ENCODE measurements at places on chromosomes 5 and 9.

- no peak for DNase-seq
Measured at GRCh38 chr5:36357391-36357975, 55.8 kb upstream of the RANBP3L start.

DNA sequence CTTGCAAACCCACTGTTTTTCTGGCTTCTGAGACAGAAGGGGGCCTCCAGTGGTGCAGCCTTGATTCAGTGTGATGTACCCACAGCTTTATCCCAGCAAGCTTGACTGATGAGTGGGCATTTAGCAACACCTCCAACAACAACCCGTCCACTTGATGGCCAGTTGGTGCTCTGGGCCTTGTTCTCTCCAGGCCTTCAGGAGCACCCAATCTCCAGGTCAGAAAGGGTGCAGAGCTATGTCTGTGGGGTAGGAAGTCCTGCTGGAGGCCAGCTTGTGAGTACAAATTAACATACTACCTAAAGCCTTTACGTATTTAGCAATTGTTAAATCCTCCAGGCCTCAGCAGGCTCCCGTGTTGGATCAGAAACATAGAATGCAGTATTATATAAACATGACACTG, 10.1 kb upstream of the TRIM52 start:
- DNase-seq, result no peak

DNA sequence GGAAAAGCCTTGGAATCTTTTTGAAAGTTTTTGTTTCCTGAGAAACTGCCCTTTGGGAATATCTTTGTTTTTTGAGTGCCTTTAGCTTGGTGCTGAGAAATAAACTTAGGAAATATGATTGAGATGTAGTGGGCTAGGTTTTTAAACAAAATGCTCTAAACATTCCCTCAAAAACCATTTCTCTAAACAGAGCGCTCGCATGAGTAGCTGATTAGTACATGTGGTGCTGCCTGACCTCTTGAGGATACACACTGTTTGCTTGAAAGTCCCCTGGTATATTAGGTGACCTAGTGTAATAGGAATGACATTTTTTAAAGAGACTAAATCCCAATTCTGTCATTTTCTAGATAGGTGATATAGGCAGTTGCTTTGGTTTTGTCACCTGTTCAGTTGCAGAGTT, 132.3 kb downstream of the ADAMTSL1 start:
- no peak for DNase-seq

GRCh38 chr5:110105692-110106091, 416.0 kb downstream of the MAN2A1 start:
- DNase-seq, result no peak

DNA sequence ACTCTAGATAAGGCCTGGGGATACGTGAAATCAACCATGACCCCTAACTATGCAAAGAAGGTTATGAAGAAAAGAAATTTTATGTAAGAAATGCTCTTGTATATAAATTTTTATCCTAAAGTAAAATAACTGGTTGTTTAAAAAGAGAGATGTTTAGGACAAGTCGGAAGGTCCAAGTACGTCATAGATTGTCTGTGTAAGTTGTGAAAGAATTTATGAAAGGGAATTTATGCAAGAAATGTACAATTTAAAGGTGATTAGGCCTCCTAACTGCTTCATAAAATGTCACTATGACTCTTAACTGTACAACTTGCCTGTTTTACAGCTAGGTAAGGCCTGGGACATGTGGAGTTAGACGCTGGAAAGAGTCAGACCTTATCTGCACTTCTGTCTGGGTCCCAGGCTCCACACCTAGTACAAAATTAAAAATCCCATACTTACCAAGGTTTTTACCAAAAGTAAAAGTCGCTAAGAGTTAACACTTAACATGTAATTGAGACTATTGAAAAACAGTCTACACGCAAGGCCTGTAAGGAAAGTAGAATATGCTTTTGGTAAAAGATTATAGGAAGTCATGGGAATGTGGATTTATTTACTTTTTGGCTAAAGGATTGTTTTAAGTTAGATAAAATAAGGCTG, 77.4 kb downstream of the KIAA0825 start:
- no peak for DNase-seq

GRCh38 chr9:112059145-112059965, 115.7 kb downstream of the SUSD1 start:
- no peak for DNase-seq

DNA sequence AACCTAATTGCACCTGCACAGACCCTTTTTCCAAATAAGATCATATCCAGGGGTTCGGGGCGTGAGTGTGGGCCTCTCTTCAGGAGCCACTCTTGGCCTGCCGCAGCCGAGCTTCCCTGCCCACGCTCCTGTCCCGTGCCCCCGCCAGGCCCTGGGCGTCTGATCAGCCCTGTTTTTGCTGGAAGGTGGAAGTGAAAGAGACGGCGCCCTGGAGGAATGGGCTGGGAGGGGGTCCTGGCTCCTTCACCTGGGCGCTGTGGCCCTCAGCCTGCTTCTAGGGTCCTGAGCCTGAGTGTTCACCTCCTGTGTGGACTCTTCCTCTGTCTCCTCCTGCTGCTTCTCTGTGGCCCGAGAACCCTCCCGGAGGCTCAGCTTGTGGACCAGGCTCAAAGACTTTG, 11.2 kb upstream of the COL5A1 start:
- peak; percentile 51 for DNase-seq

- no peak for DNase-seq
Measured at GRCh38 chr5:96337048-96337781, 95.8 kb downstream of the PCSK1 start.

- no peak for DNase-seq
Measured at GRCh38 chr9:84493284-84493947, 152.9 kb upstream of the SLC28A3 start.

DNA sequence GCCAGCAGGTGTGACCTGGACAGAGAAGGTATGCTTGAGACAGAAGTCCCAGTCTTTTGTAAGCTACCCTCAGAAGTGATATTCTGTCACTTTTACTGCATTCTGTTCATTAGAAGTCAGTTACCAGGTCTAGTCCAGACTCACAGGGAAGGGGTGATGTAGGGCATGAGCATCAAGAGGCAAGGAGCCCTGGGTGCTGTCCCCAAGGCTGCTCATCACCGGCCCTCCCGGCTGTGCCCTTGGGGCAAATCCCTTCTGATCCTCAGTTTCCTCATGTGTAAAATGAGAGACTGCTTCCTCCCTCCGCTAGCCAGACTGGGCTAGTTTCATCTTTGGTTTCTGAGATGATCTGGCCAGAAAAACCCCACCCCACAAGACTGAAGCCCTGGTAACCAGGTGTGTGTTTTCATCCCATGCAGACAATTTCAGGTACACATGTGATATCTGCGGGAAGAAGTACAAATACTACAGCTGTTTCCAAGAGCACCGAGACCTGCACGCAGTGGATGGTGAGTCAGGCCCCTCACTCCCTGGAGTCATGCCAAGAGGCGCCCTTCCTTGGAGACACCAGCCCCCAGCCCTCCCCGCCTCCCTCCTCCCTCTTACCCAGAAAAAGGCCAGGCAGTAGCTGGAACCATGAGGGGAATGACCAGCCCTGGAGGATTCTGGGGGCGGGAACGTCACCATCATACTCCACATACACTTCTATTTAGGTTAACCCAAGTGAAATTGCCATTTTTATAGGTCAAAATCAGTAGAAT, 71.0 kb downstream of the AMBP start:
- peak; percentile 40 for DNase-seq

- no peak for DNase-seq
Measured at GRCh38 chr5:10063997-10064396, 185.7 kb downstream of the ATPSCKMT start.

- DNase-seq, result no peak
Measured at GRCh38 chr5:1657161-1657741, 133.5 kb upstream of the LPCAT1 start.

GRCh38 chr5:111859533-111860270, 102.7 kb upstream of the NREP start:
- DNase-seq, result no peak

GRCh38 chr9:135822374-135822755, 85.0 kb downstream of the CAMSAP1 start:
- no peak for DNase-seq

- DNase-seq, result no peak
Measured at GRCh38 chr9:134365791-134366222, 39.6 kb downstream of the RXRA start.

DNA sequence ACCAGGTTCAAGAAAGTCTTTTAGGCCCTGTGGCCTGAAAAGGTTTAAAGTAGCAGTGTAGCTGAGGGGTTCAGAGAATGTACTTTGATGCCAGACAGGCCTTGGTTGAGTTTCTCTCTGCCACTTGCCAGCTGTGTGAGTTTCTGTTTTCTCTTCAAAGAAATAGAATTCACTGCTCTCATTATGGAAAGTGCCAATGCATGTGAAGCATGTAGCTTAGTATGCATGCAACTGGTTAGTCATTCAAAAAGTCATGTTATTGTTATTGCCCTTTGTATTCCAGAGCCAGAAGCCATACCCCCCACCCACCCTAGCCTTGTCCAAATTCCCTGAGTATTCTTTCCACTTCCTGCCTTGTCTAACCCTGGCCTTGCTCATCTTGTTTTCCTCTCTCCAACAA, 101.7 kb downstream of the ADRB2 start:
- no peak for DNase-seq

DNA sequence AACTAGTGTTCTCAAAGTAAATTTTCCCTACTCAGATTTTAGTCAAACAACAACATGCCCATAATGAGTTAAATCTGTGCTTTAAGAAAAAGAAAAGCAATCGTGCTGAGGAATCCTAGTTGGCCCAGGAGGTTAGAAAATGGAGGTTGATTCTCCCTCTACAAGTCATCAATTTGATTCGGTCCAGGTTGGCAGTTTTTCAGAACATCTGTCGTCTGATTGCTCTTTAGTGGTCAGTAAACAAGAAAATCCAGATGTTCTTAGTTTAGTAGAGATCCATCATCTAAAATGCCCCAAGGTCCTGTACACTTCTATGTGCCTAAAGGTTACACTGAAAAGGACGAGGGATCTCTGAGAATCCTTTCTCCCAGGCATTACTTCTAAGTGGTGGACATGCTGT, 659.2 kb downstream of the MTRR start:
- no peak for DNase-seq

- DNase-seq, result no peak
Measured at GRCh38 chr5:126070481-126070880, 352.7 kb upstream of the GRAMD2B start.

GRCh38 chr9:130255631-130256134, 9.9 kb upstream of the HMCN2 start:
- DNase-seq, result no peak

- DNase-seq, result no peak
Measured at GRCh38 chr5:55066277-55066676, 36.2 kb upstream of the GZMA start.

DNA sequence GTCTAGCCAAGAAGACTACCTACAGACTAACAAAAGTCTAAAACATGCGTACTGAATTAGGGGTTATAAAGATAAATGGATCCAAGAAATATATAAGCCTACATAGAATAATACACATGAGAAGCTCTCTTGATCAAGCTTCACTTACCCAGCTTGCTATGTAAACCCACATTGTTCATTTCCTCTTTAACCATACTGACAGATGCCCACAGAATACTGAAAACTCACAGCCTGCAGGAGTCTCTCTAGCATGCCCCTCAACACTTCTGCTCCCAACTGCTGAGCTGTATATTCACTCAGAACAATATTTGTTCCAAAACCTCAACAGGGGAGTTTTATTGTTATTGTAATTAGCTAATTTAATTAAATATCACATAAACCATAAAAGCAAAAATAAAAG, 52.4 kb downstream of the RFX3 start:
- no peak for DNase-seq

DNA sequence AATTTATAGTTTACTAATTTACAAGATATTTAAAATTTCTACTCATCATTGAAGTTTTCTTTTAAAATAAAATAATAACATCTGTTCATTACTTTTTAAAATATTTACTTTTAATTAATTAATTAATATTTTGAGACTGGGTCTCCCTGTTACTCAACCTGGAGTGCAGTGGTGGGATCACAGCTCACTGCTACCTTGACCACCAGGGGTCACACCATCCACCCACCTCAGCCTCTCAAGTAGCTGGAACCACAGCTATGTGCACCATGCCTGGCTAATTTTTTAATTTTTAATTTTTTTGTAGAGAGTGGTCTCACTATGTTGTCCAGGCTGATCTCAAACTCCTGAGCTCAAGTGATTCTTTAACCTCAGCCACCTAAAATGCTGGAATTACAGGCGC, 1013.6 kb downstream of the CDH9 start:
- no peak for DNase-seq

- DNase-seq, result no peak
Measured at GRCh38 chr9:72454871-72455491, 66.4 kb upstream of the TMC1 start.

- no peak for DNase-seq
Measured at GRCh38 chr5:175826980-175827379, 44.4 kb upstream of the CPLX2 start.

- no peak for DNase-seq
Measured at GRCh38 chr5:127957183-127957582, 126.4 kb upstream of the SLC12A2 start.

- DNase-seq, result no peak
Measured at GRCh38 chr5:11177999-11178711, 417.1 kb upstream of the DAP start.

DNA sequence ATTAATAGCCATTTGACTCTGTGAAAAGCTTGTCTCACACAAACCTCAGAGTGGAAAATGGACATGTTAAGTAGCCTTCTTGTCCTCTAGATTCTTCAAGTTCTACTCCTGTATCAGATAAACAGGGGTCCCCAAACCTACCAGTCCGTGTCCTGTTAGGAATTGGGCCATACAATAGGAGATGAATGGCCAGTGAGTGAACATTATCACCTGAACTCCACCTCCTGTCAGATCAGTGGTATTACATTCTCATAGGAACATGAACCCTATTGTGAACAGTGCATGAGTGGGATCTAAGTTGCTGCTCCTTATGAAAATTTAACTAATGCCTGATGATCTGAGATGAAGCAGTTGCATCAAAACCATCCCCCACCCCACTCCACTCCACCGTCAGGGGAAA, 136.3 kb downstream of the TMEM232 start:
- DNase-seq, result no peak

DNA sequence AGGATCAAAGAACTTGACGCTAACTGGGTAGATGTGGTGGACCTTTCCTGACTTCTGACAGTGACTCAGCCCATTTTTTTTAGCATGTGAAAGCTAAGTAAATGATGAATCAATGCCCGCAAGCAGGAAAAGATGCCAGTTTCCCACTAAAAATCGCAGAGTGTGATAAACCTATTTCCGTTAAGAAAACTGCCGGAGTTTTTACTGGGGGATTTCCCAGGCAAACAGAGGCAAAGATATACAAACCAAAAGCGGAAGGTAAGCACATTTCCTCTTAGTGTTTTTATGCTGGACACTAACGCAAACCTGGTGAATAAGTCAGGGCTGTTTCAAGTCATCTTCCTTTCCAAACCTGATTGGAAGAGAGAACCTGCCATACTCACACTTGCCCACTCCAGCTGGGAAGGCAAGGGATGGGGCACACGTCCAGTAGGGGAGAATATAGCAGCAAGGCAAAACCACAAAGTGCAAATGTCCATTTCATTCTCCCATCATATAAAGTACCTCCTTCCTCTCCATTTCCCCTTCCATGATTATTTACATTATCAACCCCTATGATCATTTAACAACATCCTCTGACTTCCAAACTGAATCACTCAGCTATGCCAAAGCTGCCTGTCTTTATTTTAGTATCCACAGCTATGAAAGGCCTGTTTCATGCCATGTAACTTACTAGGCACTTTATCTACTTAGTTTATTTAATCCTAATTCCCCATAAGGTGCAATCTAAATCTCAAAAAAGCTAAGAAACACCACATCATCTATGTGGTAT, 349.7 kb upstream of the RFX3 start:
- peak; percentile 59 for DNase-seq

Data from RWPE2 (cell line).